ENCODE measurements at places on chromosomes 6 and 20.

DNA sequence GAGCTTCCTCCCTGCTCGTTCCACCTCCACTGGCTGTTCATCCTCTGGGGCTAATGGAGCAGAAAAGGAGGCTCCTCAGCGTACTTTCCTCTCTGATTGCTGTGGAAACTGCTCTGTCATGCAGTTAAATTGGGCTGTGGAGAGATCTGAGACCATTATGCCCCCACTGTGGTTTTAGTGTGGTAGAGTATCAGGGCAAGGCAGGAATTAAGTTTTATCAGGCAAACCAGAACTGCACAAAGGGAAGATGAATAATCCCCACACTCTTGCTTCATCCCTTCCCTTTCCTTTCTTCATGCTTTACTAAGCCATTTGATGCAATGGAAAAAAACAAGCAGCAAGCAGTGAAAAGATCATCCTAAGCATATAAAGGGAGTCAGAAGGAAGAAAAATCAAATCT is 11.9 kb upstream of the ME1 start:
- DNase-seq: no peak

GRCh38 chr6:5537967-5538366 is 276.7 kb downstream of the FARS2 start:
- DNase-seq: no peak

- DNase-seq: no peak
Observed at GRCh38 chr6:89258912-89259311, 41.8 kb upstream of the GABRR1 start.

- DNase-seq: no peak
Observed at GRCh38 chr20:8250539-8251200, 118.6 kb downstream of the PLCB1 start.

DNA sequence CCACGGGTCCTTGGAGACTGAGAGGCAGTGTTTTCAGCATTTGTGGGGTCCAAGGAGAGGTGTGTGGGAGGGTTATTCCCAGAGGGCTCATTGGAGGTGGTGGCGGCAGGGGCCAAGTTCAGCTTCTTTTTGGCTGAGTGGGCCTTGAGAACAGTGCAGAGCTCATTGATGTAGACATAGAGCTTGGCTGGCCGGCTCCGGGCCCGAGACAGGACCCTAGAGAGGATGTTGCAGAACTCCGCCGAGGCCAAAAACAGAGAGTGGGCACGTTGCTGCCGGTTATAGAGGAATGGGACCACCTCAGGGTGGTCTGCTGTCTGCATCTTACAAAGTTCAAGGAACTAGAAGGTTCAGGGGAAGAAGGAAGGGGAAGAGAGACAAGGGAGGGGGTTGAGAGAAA is 3.7 kb upstream of the ZBTB22 start:
- no peak for DNase-seq
